Astrocyte (in vitro differentiated cells and primary cell): ENCODE measurements at places on chromosomes 7 and 10. TPM values are rescaled to one million over a fixed set of nuclear protein-coding genes. Genes with fewer than 3 reads are reported as not detected.
A peak's percentile ranks its signal among the peaks of the same experiment; 100 is the strongest.

The VPS37D gene
- total RNA-seq = 2.9 and 3.6 TPM in 2 replicates

The TEX36 gene
- total RNA-seq = not detected in 2 replicates

The CPA2 gene
- total RNA-seq = not detected in 2 replicates

- DNase-seq = no peak
Observed at GRCh38 chr10:115409347-115409746, 316.2 kb downstream of the ATRNL1 start.

DNA sequence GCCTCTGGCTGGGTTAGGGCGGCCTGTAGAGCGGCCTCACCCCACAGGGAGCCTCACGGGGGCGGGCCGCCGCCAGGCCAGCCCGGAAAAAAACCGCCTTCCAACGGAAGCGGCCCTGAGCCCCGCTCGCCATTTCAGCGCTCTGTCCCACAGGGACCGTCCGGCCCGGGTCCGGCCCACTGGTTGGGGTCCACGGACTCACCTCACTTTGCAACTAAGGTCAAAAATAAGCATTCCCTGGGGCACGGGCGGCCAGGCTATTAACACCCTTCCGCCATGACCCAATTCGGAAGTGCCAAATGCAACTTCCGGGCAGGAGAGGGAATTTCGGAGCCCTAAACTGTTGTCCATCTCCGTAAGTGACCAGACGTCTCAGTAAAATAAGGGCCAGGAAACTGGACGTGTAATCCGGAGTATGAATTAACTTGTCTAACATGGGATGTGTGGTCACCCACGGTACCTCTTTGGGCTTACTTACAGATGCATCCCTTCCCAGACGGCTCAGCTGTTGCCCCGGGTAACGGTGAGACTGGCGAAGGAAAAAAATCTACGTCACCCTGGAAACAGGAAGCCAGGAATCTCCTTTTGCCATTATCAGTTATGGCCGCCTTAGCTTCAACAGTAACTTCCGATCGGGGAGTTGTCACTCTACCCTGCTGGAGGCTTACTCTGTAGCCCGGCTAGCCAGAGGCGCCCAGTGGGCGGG is at the start of gene BBIP1:
Gene BBIP1 (minus strand): TSS at position 538 of the 706 bp plus-strand sequence. CDS start 1,023 bp downstream, outside the sequence.
- DNase-seq = peak; percentile 100

- DNase-seq = peak; percentile 33
Observed at GRCh38 chr7:44608916-44609648, 2.7 kb downstream of the OGDH start.

GRCh38 chr7:82527851-82528250 is 84.3 kb upstream of the CACNA2D1 start:
- DNase-seq = peak; percentile 46

DNA sequence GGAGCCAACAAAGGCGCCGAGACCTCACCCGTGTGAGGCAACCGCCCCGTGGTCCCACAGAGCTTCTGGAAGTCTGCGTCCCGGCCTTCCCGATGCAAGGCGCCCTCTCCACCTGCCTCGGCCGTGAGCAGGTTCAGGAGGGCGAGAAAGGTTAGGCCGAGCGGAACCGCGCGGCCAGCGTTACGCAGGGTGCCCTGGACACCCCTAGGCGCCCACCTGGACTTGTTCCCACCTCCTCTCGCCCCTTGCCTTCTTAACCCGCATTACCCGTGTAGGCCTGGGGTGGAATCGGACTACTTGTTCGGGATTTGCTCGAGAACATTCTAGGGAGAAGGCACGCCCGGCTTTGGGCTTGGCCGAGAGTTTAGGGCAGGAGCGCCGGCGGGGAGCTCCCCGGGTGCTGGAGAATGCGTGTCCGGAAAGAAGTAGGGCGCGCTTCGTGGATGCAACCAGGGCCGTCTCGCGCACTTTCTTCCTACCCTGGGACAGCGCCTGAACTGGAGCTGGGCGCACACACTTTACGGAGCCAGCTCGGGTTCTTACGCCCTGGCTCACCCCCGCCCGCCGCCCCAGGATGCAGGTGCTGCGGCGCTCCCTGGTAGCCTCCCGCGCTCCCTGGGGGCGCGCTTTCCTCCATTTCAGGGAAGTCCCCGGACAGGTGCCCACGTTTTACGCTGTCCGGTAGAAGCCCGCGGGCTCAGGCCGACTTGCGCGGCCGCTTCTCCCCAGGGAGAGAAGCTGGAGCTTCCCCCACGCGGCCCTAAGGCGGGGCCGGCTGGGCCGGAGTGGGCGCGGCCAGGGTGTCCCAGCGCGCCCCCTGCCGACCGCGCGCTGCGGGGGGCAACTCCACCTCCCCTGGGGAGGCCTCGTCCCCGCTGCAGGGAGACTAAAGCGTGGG is 74.5 kb downstream of the INSIG1 start:
- no peak for DNase-seq
